Natural killer cell treated with Interleukin-12 subunit alpha and Interleukin-12 subunit beta and Interleukin-15 and Interleukin-18, amount 100 ng/mL, for 72 hours (primary cell): ENCODE measurements at places on chromosomes 7 and 10. TPM values are rescaled to one million over a fixed set of nuclear protein-coding genes. Genes with fewer than 3 reads are reported as not detected.

GRCh38 chr10:101563007-101563406 is 25.1 kb downstream of the POLL start:
- DNase-seq = no peak

DNA sequence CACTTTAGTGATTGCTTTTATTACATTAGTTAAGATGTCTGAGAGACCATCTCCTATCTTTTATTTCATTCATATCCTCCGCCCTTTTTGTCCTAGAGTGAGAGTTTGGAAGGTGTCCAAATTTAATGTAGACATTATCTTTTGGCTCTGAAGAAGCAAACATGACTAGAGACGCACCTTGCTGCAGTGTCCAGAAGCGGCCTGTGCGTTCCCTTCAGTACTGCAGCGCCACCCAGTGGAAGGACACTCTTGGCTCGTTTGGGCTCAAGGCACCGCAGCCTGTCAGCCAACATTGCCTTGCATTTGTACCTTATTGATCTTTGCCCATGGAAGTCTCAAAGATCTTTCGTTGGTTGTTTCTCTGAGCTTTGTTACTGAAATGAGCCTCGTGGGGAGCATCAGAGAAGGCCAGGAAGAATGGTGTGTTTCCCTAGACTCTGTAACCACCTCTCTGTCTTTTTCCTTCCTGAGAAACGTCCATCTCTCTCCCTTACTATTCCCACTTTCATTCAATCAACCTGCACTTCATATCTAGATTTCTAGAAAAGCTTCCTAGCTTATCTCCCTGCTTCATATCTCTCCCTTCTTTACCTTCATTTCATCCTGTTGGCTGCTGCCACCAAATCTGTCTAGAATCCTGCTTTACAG is 10.4 kb upstream of the CLCN1 start:
- no peak for DNase-seq

ANKRD61 gene
- total RNA-seq = not detected

GRCh38 chr10:76675561-76675950 is 962.1 kb downstream of the KCNMA1 start:
- DNase-seq = no peak

GRCh38 chr10:30502266-30503060 is 68.5 kb downstream of the MAP3K8 start:
- peak; percentile 92 for DNase-seq

DNA sequence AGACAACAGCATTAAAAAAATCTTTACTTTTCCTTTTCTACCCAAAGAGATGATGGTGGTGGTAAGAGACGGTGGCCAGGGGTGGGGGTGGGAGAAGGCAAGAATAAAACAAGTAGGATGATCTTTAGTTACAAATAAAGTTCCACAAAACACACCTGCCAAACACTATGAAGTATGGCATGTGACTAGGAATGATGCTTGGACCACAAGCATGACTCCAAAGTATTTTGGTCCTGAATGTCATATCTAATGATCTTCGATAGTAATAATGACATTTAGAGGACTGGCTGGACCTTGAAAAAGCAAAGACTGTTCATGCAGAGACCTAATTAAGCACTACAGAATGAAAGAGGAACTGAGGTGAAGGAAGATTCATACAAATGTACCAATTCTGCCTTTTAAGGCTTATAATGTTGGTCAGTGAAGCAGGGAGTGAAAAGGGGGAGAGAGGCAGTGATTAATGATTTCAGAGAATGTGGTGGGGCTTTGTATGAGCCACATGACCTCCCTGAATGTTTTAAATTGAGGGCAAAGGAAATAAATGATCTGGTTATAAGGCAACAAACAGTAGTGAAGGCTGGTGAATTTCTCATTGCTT is 29.6 kb upstream of the DKK1 start:
- no peak for DNase-seq

DNA sequence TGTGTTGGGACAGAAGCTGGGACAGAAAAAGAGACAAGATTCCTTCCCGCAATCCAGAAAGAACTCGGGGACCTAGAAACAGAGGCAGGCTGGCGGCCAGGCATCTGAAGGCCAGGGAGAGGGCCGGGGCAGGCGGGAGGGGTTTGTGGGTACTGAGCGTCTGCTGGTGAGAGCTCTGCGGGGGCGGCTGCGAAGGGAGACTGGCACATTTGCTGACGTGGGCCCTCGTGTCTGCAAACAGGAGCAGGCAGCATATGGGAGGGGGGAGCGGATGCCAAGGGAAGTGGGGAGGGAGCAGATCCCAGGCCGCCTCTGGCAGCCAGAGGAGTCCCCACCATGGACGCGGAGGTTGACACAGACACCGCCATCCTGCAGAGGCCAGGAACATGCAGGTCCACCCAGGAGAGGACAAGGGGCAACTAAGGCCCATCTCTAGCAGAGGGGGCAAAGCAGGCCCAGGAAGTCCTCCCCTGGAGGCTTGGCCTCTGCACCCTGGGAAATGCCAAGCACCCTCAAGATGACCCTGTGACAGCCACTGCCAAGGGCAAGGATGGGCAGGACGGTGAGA is 32.2 kb downstream of the KCNH2 start:
- peak; percentile 47 for DNase-seq

ZNF107 gene
- total RNA-seq = 7.9 TPM

CTAGE15 gene
- 0.28 TPM for total RNA-seq

TMEM72 gene
- total RNA-seq = not detected

DNA sequence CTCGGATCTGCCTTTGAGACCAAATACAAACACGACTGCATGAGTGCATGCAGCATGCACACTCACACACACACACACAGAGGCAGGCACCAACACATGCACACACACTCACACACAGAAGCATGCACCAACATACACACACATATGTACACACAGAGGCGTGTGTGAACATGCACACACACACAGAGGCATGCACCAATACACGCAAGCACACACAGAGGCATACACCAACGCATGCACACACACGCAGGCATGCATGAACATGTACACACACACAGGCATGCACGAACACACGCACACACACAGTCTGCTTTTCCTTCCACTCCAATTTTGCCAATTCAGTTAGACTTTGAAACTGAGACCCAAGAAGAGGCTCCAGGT is 67.3 kb upstream of the COL13A1 start:
- DNase-seq = no peak

GRCh38 chr7:24052572-24053260 is 231.3 kb upstream of the NPY start:
- no peak for DNase-seq

DNA sequence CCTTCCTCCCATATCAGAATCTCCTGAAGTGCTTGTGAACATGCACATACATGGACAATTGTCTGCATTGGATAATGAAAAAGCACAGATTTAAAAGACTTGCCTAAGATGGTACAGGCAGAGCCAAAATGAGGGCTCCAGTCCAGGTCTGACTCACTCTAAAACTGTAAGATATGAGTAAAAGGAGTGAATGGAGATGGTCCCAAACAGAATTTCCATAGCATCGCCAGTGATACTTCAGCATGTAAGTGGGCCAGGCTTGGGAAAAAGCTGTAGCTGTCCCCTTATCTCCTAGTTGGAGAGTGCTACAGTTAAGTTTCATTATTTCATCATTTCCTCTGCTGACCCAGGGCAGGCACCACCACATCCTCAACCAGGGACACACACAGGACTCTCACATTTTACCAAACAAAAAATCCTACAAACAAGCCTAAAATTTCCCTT is 26.4 kb upstream of the IL6 start:
- no peak for DNase-seq

GRCh38 chr10:79055892-79056291 is 12.9 kb upstream of the ZMIZ1 start:
- DNase-seq = no peak

- no peak for DNase-seq
These were observed 6.2 kb upstream of the TRIP6 start for GRCh38 chr7:100860702-100861615.

DNA sequence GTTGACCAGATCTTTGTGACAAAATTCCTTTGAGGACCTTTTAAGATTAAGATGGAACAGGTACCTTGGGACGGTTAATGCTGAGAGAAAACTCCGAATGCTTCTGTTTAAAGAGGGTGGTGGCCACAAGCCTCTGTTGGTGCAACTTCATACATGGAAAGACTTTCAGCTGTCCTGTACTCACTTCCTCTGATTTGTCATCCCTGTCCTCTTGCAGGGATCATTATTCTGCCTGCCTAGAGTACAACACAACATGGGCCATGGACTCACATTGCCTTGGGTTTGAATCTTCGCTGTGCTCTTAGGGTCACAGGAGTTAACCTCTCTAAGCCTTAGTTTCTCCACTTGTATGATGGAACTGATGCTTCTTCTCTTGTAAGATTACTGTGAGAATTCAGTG is 75.1 kb downstream of the ENTPD1 start:
- DNase-seq = no peak

PAX4 gene
- not detected for total RNA-seq

GIMAP1 gene
- total RNA-seq = 6.6 TPM

DNA sequence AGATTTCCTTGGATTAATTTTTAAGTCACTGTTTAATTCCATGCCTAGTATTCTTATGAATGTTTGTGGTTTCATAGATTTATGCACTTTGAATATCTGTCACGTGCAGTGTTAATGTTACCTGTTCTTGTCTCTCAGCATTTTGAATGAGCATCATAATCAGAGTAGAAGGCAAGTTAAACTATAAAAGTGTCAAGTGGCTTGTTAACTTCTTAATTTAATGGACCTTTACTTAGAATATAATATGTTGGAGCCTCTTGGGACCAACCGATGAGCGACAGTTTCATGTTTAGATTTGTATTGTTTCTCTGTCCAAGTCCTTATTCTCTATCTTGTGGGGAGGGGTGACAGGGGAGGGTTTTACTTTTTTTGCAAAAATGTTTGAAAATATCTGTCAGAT is 50.6 kb upstream of the MTURN start:
- DNase-seq = no peak

DNA sequence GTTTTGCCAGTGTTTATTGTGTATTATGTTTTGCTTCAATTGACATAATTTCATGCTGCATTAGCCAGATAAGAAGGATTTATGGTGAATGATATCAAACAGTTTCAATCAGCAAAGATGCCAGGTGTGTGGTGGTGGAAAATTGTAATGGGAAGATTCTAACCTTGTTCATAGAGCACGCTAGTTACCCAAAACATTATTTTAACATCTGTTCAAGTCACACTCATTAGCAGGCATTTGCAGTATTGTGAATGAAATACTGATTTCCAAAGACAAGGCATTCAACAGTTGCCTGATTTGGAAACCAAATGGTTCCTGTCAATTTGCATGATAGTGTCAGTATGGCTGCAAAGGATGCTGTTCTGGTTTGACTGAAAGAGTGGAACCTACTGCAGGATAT is 129.7 kb downstream of the EPC1 start:
- no peak for DNase-seq

DNA sequence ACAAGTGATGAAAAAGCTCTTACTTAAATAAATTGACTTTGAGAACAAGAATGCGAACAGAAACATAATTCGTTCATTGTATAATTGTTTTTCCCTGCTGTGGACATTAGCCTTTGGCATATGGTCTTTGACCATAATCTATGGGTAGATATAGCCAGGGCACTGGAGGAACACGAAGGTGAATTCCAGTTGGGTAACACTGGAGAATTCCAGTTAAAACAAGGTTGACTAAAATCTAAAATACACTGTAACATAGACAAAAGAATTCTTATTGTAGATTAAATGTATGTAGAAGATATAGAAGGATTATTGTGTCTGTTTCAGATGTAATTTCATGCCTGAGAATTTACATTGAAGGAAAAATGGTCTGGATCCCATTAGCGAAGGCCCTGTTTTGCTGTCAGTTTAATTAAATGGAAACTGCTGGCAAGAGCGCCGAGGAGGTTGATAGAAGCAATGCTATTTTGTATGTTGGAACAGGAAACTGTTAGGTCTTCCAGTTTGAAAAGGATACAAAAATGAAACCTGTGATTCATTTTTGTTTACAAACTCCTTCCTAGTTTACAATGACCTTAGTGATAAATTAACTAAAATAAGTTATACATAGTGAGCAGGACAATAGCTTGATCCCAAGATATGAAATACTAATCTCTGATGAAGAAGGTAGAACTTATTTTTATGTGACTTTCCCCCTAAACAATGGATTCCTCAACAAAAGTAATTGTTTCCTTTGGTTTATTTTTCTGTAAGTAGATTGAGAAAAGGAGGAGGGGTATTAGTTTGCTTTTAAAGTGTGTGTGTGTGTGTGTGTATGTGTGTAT is 68.9 kb downstream of the ARID5B start:
- no peak for DNase-seq

DNA sequence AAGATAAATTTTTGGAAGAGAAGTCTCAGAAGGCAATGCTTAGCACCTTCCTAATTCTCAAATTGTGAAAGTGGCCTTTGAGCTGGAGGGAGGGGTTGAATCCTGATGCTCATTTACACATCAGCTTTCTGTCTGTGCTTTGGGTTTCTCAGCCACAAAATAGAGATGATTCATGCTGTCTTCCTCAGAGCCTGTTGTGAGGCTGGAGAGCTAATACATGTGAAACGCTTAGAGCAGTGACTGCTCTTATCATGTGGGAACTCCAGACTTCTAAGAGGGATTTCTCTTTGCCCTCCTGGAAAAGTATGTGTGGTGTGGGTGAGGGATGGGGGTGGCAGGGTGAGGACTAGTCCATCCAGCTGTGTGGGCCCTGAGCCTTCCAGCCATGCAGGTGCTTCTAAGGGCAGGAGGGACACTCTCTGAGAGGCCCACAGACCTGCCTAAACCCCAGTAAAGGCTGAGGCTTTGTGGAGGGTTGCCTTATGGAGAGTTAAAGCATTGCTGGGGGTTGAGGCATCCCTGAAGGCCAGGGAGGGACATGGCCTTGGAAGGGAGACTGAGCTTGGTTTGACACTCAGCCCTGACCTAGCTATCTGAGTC is 4.8 kb upstream of the EVX1 start:
- no peak for DNase-seq

HMX3 gene
- total RNA-seq = not detected

GRCh38 chr7:79046061-79046460 is 407.4 kb downstream of the MAGI2 start:
- DNase-seq = no peak

HOXA2 gene
- total RNA-seq = not detected

ANXA8 gene
- not detected for total RNA-seq

- DNase-seq = no peak
These were observed 11.1 kb downstream of the ADIRF start for GRCh38 chr10:86979296-86979818.

DPCD gene
- 11.2 TPM for total RNA-seq

GRCh38 chr10:99944860-99945259 is 64.9 kb downstream of the DNMBP start:
- DNase-seq = no peak

GRCh38 chr7:120867932-120868331 is 10.0 kb upstream of the TSPAN12 start:
- DNase-seq = no peak

GRCh38 chr7:28903730-28904577 is 54.2 kb downstream of the TRIL start:
- no peak for DNase-seq

GRCh38 chr10:3162533-3162932 is 10.0 kb downstream of the PITRM1 start:
- DNase-seq = no peak

GRCh38 chr10:97844678-97845077 is 5.0 kb upstream of the GOLGA7B start:
- no peak for DNase-seq

GRCh38 chr7:17912536-17913235 is 27.6 kb downstream of the SNX13 start:
- DNase-seq = no peak
